ENCODE measurements at places on chromosomes 7 and 10. TPM values are rescaled to one million over a fixed set of nuclear protein-coding genes. Genes with fewer than 3 reads are reported as not detected.

MAGI2 gene
- total RNA-seq, result 0.48 TPM

HTR5A gene
- not detected for total RNA-seq

ACSL5 gene
- 0.13 TPM for total RNA-seq

SERPINE1 gene
- total RNA-seq, result 1,785 TPM

ASB13 gene
- 25.7 TPM for total RNA-seq

SPDYE6 gene
- not detected for total RNA-seq

NUTM2D gene
- 1.3 TPM for total RNA-seq

GNG11 gene
- total RNA-seq, result 37.4 TPM

TSPAN13 gene
- 16.4 TPM for total RNA-seq

LEP gene
- total RNA-seq, result not detected

SDK1 gene
- 0.40 TPM for total RNA-seq

SORBS1 gene
- total RNA-seq, result 0.35 TPM

PARP12 gene
- total RNA-seq, result 18.2 TPM

SLC39A12 gene
- not detected for total RNA-seq

ZNF92 gene
- total RNA-seq, result 5.3 TPM

GARIN1A gene
- total RNA-seq, result 0.34 TPM

SEMA3A gene
- 5.2 TPM for total RNA-seq

MINDY3 gene
- total RNA-seq, result 15.0 TPM

CLCN1 gene
- not detected for total RNA-seq

NXPH1 gene
- total RNA-seq, result not detected

SPOCK2 gene
- 0.45 TPM for total RNA-seq

PPP1R17 gene
- total RNA-seq, result not detected

UNC5B gene
- total RNA-seq, result 1.5 TPM

PALD1 gene
- total RNA-seq, result 6.7 TPM

PPP1R3A gene
- total RNA-seq, result not detected

CLDN4 gene
- 6.1 TPM for total RNA-seq

TEX36 gene
- not detected for total RNA-seq

LOXL4 gene
- total RNA-seq, result 1.7 TPM

ASZ1 gene
- not detected for total RNA-seq

MUC3A gene
- 18.9 TPM for total RNA-seq

CAMK2B gene
- 0.12 TPM for total RNA-seq

CLDN12 gene
- total RNA-seq, result 32.4 TPM

SPDYE9 gene
- total RNA-seq, result not detected

PRSS37 gene
- total RNA-seq, result not detected

C10orf53 gene
- total RNA-seq, result not detected

FAM180A gene
- total RNA-seq, result 0.14 TPM

IQUB gene
- 0.11 TPM for total RNA-seq
